ENCODE measurements at places on chromosomes 12 and 14.

GRCh38 chr12:97556302-97556779 lies 93.7 kb downstream of the RMST start:
- DNase-seq = no peak

DNA sequence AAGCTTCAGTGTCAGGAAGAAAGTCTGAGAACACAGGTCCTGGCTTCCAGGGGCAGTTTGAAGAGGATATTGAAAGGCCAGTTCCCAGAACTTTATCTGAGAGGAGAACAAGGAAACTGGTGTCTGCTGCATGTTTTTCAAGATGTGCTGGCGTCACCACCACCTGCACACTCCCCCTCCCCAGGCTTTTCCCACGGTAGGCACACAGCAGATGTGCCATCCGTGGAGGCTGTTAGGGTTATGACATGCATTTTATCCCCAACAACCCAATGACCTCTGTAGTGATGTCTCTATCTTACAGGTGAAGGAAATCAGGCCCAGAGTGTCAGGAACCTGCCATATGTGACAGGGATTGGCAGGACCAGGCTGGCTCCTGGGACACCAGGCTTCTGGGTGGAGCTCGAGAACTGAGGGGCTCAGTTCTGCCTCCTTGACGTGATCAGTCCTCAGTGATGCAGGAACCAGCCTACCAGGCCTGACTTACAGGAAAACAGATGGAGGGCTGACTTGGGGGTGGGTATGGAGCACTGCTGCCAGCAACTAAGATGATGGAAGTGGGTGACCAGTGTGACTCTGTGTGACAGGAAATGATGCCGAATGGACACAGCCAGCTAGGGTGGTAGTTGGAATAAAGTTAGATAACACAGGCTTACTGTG lies 16.8 kb downstream of the SLC25A47 start:
- DNase-seq = no peak

- DNase-seq = no peak
Measured at GRCh38 chr12:129831294-129831693, 72.5 kb downstream of the TMEM132D start.

GRCh38 chr12:76848132-76848531 lies 30.7 kb downstream of the CSRP2 start:
- DNase-seq = no peak

- no peak for DNase-seq
Measured at GRCh38 chr14:73896521-73896920, 9.9 kb downstream of the ZNF410 start.

- DNase-seq = no peak
Measured at GRCh38 chr12:26466726-26467125, 271.4 kb downstream of the SSPN start.

DNA sequence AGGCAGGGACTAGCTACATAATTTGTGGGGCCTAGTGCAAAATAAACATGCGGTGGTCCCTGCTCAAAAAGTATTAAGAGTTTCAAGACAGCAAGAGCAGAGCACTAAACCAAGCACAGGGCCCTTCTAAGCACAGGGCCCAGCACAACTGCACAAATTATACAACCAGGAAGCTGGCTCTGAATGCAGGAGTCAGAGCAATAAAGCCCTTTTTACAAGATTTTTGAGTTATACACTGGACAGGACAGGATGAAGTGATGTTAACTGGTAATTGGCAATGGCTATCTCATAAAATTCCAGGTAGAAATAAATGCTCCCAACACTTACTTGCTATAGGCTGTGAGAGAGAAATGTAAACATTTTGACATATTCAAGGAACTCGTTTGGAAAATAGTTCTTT lies 86.2 kb upstream of the GPHB5 start:
- DNase-seq = no peak

DNA sequence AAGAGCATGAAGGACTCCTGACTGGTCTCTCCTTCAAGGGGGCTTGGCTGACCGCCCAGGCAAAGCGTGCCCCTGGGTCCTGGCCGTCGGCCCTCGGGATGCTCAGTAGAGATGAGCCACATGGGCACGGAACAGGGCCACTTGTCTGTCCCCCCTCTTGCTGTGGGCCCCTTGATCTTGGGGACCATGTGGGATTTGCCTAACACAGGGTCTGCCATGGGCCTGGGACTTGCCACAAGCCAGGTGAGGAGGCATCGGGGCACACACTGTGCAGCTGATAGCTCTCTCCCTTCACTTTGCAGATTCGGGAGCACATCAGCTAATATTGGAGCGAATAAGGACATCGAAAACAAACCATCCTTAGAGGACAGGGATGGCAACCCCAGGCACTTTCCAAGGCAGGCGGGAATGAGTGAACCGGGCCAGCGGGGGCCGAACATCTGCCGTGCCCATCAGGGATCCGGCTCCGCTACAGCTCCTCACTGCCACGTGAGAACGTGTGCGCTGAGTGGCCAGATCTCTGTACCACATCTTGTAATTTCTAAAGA lies 88.1 kb downstream of the PIWIL1 start:
- no peak for DNase-seq

DNA sequence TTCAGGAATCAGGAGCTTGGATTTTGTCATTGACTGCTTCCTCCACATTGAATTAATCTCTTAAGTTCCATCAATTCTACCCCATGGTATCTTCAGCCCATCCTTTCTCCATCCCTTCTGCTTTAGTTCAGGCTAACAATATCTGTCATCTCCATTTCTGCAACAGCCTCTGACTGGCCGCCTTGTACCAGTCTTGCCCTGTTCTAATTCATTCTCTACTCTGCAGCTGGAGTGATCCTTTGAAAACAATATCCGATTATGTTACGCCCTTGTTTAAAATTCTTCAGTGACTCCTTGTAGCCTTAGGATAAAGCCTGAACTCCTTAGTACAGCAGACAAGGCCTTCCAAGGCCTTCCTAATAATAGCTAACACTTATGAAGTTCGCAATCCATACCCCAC lies 170.2 kb downstream of the ETV6 start:
- no peak for DNase-seq

GRCh38 chr14:96638041-96638855 lies 136.1 kb downstream of the PAPOLA start:
- DNase-seq = no peak

- DNase-seq = no peak
Measured at GRCh38 chr12:106774808-106775524, 484 bp downstream of the RIC8B start.

DNA sequence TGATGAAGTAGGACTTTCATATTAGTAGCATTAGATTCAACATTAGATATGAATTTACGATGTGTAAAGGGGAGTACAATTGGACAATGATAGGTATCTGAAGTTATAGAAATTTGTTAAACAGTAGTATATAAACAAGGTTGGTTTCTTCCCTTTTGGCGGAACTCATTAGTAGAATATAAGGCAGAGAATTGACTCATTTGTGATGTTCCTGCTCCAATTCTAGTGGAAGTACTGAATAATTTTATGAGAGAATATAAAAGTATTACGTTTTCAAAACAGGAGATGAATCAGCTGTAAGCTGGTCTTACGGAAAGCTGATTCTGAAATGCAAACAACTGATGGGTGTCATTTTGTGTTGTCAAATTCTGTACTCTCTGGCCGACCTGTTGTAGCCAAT lies 13.4 kb downstream of the ZC3H14 start:
- DNase-seq = no peak

DNA sequence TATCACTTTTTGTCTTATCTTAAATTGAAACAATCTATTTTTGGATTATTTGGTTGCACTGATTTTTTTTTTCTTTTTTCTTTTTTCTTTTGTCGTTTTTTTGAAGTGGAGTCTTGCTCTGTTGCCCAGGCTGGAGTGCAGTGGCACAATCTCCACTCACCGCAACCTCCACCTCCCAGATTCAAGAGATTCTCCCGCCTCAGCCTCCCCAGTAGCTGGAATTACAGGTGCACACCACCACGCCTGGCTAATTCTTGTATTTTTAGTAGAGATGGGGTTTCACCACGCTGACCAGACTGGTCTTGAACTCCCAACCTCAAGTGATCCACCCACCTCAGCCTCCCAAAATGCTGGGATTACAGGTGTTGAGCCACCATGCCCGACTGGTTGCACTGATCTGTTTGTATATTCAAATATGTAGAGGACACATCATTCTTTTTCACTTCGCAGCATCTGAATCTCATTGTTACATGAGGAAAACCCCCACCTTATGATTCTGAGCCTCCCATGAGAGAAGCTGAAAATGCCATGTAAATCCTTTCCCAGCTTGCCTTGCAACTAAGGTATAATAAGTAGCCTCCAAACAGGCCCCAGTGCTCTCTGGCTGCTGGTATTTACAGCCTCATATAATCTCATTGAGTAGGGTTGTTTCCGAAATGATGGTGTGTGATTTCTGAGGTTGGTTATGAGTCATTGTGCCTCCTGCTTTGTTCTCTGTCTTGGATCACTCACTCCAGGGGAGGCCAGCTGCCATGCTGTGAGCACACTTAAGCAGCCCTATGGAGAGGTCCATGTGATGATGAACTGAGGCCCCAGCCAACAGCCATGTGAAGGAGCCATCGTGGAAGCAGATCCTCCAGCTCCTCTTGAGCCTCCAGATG lies 5.2 kb upstream of the HSP90B1 start:
- peak; percentile 52 for DNase-seq

- DNase-seq = no peak
Measured at GRCh38 chr12:109968801-109969200, 27.4 kb downstream of the GIT2 start.

DNA sequence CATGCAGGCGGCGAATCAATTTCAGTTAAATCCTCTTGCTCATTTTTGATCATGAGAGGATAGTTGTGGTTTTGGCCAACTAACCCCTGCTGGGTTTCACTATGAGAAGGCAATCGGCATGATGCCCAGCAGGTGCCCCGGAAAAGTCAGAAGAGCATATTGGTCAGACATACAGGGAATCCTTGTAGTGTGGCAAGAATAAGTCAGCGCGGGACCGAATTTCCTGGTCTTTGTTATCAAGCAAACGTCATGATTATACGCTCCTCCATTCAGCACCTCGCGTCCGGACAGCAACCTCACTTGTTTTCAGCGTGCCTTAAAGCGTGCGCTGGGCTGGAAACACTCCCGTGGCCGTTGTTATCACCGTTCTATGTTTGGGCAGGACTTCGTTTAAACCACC lies 1.8 kb downstream of the TBC1D30 start:
- DNase-seq = peak; percentile 54
